ENCODE measurements at places on chromosomes 11 and 22.

GRCh38 chr22:40247976-40248375, 70.3 kb downstream of the TNRC6B start:
- DNase-seq, result no peak

DNA sequence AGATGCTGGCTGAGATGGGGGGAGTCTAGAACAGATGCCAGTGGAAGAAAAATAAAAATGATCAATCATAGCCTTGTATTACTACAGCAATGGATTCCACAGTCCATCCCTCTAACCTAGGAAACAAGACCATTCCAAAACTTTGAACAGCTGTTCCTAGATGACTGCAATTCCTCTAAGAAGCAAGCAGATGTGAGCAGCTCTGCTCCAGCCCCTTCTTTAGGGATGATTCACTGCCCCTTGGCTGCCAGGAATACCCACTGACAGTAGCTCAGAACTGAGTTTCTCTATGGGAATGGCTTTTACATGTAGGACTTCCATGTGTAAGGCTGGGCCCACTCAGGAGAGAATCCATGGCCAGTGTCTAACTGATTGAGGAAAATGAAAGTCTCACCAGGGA, 943.9 kb downstream of the OPCML start:
- DNase-seq, result no peak

DNA sequence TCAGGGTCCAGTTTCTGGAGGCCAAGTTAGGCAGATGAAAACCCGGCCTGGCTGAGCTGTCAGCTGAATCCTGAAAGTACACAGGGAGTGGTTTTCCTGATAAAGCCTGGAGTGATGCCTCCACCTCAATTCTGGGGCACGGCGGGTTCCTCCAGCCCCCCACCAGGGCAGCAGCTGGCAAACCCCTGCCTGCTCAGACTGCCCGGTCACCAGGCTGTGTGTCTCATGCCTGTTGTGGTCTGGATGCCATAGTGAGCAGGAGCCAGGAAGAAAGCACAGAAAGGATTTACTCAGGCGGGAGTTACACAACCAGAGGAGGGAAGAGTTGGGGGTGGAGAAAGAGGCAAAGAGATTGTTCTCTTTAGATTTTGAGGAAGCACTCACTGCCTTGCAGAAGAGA, 119.9 kb upstream of the RASSF10 start:
- DNase-seq, result no peak

GRCh38 chr11:33657757-33658156, 42.9 kb downstream of the C11orf91 start:
- no peak for DNase-seq

DNA sequence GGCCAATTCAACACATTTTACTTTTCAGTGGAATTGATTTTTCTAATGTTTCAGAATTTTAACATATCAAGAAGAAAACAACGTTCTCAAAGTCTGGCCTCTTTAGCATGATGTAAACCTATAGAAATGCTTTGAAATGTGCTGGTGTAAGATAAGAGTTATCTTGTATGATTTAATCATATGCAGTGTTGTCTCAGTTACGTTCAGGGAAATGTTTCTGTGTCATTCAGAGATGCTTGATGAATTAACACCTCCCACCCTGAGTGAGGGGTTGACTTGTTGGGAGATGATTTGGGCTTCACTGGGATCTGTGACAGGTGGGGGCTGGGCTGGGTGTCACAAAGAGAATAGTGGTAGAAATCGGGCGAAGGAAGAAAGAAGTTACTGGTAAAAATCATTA, 15.7 kb upstream of the MYO18B start:
- DNase-seq, result no peak

- no peak for DNase-seq
Observed at GRCh38 chr22:42299586-42300258, 29.3 kb upstream of the TCF20 start.

GRCh38 chr11:30387891-30388861, 65.3 kb downstream of the ARL14EP start:
- no peak for DNase-seq

DNA sequence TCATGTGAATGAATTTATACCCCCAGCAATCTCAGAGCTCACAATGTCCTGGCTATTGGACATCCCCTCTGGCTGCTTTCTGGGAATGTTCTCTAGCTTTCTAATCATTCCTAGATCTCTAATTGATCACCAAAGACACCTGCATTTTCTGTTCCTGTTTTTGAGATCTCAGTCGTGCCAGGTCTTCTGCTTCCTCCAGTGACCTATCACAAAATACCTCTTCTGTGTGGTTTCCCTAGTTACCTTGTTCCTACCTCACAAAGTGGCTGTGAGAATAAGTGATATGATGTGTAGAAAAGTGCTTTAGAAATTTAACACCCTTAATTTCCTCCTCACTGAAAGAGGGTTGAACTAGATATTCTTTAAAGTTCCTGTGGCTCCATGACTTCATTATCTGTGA, 92.2 kb downstream of the LUZP2 start:
- no peak for DNase-seq

- DNase-seq, result no peak
Observed at GRCh38 chr22:30890686-30891442, 77.7 kb downstream of the MORC2 start.

DNA sequence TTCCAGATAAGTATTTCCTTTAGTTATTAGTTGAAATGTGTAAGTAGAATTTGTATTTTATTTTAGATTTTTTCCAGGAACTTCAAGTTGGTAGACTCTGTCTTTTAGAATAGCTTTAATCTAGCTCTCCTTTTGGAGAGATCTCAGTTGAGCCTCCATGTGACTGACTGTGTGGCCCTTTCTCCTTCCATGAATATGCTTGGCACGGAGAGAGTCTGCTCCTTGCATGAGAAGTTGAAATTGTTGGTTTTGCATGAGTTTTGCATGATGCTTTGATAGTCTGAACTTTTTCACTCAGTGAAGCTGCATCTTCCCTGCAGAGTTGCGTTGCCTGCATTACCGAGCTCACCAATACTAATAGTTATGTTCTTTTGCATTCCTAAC, 32.8 kb upstream of the CTTN start:
- DNase-seq, result no peak

DNA sequence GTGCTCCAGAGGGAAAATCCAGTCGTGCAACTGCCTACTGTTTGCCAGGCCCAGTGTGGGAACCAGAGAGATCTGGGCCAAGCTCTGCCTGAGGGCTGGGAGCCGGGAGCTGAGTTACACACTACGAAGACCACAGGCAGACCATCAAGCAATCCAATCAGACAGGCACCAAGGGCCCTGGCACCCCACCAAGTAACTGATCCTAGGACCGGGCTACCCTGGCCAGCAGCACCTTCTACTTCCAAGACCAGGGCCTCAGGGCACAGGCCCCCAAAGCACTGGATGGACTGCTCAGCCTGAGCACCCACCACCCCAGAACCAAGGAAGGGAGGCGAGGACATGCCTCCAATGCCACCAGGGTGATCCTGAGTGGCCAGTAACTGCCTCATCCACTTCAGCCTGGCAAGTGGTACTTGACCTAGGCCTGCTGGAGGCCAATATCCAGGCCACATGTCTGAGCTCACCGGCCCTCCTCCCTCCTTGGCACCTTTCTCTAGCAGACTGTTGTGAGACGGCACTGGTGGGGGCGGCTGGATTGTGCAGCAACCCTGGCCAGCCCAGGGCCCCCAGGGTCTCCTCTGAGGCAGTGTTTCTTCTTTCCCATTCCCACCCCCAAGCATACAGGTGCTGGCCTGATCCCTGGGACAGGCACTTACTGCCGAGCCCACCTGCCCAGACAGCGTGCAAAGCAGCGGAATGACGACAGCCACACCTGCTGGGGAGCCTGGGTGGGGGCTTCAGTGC, 20.7 kb upstream of the ARFGAP3 start:
- no peak for DNase-seq

DNA sequence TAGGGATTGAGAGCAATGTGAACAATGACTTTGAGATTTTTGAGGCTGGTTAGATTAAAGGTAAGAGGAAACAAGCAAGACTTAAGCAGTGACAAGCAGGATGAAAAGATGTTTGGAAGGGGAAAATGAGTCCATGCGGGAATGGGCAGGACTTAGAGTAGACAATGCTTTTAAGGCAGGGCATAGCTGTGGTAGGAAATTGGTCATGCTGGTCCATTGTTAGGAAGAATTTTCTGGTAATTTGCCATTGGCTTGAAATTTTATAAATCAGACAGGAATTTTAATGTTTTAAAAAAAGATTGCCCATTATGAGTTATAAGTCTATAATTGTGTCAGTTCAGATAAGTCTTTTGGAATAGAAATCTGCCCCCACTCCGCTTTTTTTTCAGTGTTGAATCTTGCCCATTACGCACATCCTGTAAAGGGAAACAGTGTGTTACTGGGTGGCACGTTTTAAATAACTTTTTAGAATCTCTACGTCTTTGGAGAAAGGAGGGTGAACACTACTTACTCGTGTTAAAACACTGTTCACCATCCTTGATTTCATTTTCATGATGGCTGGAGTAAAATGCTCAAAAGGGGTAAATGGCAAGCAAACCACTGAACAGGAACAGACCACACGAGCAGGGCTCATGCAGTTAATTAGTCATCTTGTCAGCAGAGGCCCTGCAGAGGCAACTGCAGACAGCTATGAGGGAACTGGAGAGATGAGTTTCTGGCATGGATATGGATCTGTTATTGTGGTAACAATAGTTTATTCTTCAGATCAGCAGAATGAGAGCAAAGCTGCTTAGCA, 25.0 kb downstream of the SWAP70 start:
- peak; percentile 62 for DNase-seq

- no peak for DNase-seq
Observed at GRCh38 chr22:41777749-41778425, 22.6 kb upstream of the CCDC134 start.

- DNase-seq, result no peak
Observed at GRCh38 chr11:69490516-69490915, 9.1 kb downstream of the LINC01488 start.

DNA sequence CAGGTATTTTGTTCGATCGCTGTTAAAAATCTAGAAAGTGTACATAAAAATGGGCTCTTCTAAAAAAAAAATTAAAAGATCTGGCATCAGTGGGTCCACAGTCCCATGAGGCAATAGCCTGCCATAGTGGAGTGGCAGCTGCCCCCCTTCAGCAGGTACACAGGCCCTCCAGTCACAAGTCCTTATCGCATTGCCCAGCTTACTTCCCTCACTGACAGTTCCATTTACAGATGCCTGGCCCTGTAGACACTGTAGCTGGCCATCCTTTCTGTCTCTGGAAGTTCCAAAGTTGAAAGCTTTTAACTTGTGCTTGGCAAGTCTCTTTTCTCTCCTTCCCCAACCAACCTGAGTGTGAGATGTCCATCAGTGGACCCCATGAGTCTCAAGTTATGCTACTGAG, 11.4 kb downstream of the ZNRF3 start:
- DNase-seq, result no peak

DNA sequence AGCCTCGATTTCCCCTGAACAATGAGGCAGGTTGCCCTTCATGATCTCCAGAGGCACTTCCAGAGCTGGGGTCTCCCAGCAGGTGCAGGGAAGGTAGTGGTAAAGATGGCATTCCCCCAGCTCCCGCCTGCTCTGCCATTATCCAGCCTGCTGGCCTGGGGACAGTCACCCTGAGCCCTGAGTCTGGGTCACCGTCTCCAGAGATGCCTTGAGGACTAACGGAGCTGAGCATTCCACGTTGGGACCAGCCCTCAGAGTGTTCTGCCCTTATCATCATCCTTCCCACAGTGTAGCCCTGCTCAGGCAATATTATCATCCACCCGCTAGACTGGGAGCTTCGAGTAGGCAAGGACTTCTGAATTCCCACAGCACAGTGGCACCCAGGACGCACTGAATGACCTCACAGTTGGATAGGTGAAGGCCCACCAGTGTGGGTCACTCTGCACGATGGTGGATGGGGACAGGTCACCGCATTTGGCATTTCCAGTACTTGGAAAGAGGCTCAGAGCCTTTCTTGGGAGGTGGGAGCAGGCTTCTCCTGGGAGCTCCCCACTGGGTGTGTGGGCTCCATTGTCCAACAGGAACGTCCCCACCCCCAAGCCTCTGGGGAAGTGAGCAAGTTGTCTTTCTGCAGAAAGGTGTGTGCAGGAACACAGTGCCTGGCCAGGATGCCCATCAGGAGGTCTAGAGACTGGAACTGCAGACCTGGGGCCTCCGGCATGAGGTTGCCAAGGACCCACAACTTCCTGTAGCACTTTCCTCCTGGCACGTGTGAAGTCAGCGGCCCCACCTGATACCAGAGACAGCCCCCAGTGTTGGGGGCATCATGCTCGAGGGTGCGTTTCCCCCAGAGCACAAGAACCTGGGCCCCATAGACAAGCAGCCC, 51.4 kb upstream of the WNT7B start:
- no peak for DNase-seq

- no peak for DNase-seq
Observed at GRCh38 chr11:27250867-27251665, 111.9 kb downstream of the CCDC34 start.

DNA sequence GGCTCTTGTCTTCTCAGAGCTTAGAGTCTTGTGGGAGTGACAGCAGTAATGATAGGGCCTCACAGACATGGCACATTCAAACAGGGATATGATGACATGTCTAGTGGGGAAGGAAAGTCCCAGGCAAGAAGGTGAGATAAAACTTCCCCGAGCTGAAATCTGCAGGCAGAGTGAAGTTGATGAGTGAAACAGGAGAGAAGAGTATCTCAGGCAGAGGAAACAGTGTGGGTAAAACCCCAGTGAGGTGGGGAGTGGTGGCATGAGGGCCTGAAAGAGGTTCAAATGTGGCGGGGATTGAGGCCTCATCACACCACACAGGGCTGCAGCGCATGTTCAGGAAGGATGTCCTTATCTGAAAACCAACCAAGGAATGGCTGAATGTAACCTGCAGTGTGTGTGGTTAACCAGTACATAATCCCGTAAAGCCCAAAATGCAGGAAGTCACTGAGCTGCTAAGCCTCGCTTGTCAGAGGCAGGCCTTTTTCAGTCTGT, 153.8 kb upstream of the E2F8 start:
- DNase-seq, result no peak

GRCh38 chr11:130580891-130581492, 132.5 kb downstream of the ADAMTS15 start:
- no peak for DNase-seq

DNA sequence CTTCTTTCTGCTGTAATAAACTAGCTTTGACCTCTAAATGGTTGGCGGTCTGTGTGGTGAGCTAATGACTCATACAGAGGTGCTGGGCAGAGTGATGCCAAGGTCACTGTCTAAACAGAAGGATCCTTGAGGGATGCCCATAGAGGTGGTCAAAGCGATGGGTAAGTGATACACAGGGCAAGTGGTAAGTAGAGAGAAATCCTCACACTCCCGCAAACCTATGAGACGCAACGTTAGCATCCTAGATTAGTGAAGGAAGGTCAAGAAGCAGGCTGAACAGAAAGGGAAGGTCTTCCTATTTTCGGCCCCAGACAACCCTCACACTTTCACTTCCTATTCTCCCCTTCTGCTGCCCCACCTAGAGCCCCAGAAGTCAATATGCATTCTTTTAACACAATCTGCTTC, 65.6 kb upstream of the SESN3 start:
- DNase-seq, result no peak

- DNase-seq, result no peak
Observed at GRCh38 chr11:129973068-129973467, 29.6 kb downstream of the PRDM10 start.
